Stimulated activated CD4-positive, alpha-beta T cell treated with anti-CD3 and anti-CD28 coated beads, Interleukin-1b, Interleukin-23, amount 100 ng/mL, for 1 hour (primary cell): ENCODE measurements at places on chromosomes 13 and 19.

- no peak for DNase-seq
Observed at GRCh38 chr19:12955996-12956395, 1.0 kb downstream of the GADD45GIP1 start.

DNA sequence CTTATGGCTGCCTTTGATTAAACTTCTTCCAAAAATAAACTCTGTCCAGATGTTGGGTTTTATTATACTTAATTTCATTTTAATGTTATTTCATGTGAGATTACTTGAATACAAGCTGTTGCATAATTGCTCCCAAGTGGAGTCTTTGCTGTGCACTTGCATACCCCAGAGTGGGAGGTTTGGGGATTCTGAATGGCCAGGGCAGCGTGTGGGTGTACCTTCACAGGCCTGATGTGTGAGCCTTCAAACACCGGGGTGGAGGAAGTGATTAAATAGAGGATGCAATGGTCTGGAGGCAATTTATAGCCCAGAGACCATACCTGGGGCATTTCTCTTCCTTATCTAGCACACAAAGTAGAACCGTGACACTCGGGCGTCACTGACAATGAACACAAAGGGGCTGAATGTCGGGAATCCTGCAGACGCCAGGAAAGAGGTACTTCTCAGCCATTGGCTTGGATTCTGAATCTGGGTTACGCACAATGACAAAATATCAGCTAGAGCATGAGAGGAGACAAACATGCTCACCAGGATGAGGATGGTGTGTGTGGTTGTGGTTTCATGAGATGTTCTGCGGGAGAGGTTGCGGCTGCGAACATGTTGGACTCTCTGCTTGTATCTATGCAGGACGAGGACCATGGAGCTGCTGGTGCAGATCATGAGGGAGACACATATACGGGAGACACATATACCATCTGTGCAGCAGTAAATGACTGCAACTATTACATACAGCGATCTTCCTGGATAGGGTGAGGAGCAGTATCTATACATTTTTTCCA lies 7.1 kb upstream of the LILRA5 start:
- no peak for DNase-seq

DNA sequence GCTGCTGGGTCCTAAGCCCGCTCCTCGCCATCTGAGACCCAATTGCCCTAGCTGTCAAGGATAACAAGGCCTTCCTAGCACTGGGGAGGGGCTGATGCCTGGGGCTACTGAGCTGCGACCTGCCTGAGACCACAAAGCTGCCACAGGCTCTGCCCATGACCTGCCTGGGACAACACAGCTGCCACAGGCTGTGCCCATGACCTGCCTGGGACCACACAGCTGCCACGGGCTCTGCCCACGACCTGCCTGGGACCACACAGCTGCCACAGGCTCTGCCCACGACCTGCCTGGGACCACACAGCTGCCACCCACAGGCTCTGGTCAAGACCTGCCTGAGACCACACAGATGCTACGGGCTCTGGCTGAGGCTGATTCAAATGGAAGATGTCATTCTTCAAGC lies 54.8 kb downstream of the EPS15L1 start:
- DNase-seq: no peak

DNA sequence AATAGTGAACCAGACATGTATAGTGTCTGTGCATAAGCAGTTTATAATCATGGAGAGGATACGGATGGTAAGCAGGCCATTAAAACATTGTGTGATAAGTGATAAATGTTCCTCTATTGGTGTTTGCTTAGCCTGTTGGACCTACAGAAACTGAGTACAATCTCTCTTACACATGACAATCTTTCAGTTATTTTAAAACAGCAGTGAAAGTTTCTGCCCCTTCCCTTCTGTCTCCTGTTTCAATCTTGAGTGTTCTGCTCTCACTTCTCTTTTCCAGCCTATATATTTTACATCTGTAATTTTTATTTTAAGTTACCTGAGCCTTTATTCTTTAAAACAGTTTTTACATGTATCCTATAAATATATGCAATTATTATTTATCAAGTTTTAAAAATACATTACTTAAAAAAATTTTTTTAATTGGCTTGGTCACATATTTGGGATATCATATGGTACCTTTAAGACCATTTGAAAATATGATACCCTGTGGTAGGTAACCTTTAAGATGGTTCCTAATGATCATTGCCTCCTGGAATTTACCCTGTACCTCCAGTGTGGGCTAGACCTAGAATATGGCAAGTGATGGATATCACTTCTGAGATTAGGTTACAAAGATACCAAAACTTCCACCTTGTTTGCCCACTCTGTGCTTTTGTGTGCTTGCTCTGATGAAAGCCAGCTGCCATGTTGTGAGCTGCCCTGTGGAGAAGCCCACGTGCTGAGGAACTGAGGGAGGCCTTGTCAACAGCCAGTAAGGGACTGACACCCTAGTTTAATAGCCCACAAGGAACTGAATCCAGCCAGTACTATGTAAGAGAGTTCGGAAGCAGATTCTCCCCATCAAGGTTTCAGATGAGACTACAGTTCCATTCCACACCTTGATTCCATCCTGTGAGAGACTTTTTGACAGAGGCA lies 99.3 kb downstream of the DHRS12 start:
- no peak for DNase-seq

DNA sequence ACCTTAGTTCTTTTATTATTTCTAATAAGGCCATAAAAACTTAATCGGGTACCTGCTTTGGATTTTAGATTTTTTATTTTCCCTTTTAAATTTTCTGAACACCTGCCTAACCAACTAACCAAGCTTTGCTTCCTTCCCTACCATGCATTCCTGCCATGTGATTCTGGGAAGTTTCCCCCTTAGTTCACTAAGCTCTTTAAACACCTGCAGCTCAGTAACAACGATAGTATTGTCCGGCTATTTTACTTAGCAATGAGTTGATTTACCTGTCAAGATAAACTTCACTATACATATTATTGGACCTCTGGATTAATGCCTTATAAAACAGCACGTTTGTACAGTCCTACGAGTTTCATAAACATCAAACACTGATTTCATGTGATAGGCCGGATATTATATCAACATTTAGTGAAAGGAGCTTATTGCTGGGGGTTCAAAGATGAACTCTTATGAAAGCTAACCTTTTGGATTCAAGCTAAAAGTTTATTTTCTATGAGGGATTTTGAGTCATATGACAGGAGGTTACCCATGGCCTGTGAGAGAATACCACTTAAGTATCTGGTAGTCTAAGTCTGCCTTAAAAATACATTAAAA lies 81.0 kb upstream of the STARD13 start:
- DNase-seq: no peak

GRCh38 chr13:34308725-34309124 lies 490.8 kb downstream of the RFC3 start:
- no peak for DNase-seq

DNA sequence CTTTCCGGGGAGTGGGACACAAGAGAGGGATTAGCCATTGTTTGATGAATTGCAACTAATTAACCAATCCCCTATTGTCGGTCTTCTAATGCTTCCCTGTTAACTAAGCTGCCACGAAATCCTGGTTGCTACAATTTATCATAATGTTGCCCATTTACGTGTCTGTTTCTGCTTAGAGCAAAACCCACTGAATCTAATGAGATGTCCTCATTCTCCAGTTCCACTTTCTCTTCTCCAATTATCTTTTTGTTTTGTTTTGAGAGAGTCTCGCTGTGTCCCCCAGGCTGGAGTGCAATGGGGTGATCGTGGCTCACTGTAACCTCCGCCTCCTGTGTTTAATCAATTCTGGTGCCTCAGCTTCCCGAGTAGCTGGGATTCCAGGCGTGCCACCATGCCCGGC lies 5.2 kb upstream of the DPP9 start:
- DNase-seq: no peak

DNA sequence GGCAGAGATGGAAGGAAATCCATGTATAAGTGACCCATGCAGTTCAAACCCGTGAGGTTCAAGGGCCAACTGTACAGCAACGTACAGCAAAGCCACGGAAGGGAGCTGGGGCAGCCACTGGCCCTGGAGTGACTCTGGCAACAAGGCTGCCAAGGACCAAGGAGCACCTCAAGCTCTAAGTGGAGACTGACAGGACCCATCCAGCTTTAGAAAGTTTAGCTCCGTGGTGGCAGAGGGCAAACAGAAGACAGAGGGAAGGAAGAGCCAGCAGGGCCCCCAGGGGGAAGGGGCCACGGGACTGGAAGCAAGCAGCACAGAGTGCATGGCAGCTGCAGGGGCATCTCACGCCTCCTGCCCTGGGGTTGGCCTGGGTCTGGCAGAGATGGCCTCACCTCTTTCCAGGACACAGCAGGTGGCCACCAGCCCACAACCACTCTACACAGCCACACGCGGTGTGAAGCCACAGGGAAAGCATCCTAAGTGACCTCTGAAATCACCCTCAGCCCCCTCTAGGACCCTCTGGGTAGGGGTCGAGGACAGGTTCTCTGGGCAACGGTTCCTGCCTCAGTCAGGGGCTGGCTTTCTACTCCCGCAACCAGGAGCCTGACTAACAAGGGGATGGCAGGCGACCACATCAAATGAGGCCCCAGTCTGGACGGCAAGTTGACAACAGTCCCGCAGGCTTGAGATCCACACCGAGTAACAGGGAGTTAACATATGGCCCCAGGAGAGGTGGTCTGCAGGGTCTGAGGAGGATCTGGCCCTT lies 3.8 kb downstream of the MIER2 start:
- DNase-seq: no peak

GRCh38 chr19:15635016-15635805 lies 5.5 kb upstream of the CYP4F3 start:
- DNase-seq: no peak

DNA sequence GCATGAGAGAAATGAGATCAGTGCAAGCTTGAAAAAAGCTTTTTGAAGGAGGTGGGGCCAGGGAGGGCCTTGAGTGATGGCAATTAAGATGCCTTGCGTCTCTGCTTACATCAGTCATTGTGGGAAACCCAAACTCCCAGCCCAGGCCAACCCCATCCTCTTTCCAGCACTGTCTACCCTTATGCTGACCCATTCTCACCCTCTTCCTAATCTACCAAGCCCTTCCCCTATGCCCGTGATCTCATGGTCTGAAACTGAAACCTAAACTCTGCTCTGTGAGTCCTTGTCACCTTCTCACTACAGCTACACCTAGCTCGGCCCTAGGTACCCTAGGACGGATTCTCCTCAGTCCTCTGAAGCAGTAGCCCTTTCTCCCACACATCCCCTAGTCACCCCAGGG lies 36.0 kb upstream of the SERP2 start:
- no peak for DNase-seq
